ENCODE measurements at places on chromosomes 7 and 10.

- no peak for DNase-seq
Observed at GRCh38 chr7:79471699-79472098, 18.2 kb upstream of the MAGI2 start.

DNA sequence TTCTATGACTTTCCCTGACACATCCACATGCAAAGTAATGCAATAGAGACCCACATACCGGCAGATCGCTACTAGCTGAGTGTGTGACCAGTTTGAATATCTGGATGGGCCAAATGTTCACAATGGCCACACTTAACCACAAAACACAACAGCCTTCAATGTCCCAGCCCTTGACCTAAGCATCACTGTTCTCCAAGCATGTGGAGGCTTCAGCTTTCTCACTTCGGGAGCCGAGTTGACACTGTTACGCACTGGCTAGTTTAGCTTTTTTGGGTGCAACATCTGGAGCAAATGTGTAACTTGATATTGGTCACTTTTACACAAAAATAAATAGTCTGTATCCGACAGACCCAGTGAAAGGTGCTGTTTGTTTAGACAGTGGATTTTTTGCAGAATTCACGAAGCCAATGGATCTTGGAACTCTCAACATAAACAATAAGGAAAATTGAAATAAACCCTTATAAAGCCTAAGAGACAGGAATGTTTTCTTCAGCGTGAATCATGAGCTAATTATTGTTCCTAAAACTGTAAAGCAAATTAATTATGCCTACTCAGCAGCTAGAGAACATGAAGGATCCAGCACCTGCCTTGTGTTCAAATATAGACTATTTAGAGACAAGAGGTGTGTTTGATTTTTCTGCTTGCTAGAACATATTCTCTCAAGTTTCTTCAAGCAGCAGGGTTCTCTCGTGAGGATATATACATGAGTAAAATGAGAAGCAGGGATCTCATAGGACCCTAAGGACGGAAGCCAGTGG lies 117.6 kb upstream of the JCAD start:
- DNase-seq, result no peak

GRCh38 chr7:92904244-92905131 lies 68.1 kb upstream of the CDK6 start:
- DNase-seq, result peak; percentile 75

DNA sequence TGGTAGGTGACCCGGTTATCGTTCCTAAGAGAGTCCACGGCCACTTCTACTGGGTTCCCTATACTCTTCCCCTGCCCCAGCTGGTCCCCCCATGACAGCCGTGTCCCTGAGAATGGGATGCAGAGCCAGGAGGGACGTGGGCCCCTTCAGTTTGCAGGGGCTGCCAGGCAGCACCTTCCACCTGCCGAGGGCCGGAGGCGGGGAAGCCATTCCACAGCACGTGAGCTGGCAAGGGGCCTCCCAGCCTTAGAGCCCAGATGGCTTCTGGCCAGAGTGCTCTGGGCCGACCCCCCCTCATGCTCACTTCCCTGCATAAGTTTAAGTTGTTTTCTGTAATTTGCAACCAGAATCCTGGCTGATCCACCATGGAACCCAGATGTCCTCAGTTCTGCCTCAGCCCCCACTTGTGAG lies 39.0 kb downstream of the DIP2C start:
- no peak for DNase-seq

DNA sequence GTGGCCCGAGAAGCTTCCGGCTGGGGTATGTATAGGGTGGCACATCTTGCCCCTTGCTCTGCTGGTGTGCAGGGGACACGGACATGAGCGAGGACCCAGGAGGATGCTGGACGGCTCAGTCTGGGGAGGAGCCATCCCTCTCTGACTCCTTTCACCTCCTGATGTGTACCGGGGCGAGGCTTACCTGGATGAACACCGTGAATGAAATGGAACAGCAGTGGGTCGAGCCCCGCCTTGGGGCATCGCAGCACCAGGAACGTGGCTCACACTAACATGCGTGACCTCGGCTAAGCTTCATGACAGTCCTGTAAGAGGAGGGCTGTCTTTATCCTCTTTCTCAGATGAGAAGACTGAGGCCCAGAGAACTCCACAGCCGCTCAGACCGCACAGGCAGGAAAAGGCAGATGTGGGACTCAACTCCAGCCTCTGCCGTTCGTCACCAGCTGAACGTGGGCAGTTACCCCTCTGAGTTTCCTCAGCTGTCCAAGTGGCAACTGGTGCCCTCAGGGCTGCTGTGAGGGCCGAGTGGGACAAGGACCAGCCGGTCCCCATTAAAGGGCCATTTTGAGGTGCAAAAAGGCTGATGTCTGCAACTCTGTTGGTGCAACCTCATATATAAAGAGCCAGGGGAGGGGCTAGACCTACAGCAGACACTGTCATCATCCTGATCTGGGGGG lies 54.5 kb downstream of the INSIG1 start:
- DNase-seq, result no peak

- no peak for DNase-seq
Observed at GRCh38 chr7:128177768-128178550, 63.1 kb upstream of the LEP start.

GRCh38 chr10:50648089-50648934 lies 24.6 kb upstream of the SGMS1 start:
- DNase-seq, result no peak

GRCh38 chr10:127869329-127869728 lies 23.4 kb downstream of the CLRN3 start:
- DNase-seq, result no peak

GRCh38 chr7:47236480-47237129 lies 345.3 kb downstream of the TNS3 start:
- no peak for DNase-seq

- no peak for DNase-seq
Observed at GRCh38 chr10:117675514-117676055, 133.0 kb downstream of the EMX2 start.

DNA sequence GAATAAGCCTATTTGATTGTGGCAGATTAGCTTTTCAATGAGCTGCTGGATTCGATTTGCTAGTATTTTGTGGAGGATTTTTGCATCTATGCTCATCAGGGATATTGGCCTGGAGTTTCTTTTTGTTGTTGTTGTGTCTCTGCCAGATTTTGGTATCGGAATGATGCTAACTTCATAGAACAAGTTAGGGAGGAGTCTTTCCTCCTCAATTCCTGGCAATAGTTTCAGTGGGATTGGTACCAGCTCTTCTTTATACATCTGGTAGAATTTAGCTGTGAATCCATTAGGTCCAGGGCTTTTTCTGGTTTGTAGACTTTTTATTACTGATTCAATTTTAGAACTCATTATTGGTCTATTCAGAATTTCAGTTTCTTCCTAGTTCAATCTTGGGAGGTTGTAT lies 43.4 kb upstream of the KLF14 start:
- DNase-seq, result no peak

DNA sequence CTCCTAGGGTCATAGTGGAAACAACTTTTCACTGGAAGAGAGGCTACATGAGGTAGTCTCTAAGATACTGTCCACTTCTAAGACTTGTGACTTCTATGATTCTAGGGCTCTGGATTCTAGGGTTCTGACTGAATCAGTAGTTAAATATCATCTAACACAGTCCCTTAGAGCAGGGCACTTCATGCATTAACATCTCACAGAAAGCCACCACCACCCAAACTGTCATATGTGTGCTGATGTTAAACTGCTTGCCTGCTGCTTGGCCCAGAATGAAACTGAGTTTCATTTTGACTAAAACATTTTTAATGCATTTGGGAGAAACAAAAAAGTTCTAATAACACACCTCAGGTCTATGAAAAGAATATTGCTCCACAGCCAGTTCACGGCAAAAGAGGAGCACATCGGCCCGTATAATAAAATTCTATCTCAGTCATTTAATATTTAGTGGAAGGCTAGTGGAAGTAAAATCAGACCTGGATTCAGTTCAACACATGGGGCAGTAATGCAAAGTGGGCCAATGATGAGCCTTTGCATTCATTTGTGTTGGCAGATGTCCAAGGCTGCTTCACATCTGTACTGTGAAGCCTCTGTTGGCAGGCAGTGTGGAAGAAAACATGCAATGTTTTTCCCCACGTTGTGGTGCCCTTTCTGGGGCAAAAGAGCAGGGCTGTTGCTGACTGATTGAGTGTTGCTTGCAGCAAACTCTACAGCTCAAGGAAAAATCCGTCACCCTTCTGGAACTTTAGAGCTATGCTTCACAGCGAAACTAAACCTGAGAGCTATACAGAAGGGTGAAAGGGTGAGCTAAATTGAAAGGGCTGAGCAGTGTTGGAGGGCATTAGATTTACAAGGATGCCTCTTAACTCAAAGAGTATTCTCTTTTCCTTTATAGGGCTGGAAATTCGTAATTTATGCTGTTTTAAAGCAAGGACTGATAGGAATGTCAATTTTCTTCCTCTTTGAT lies 33.5 kb upstream of the AUTS2 start:
- no peak for DNase-seq

- no peak for DNase-seq
Observed at GRCh38 chr10:112701211-112701877, 248.7 kb upstream of the TCF7L2 start.

DNA sequence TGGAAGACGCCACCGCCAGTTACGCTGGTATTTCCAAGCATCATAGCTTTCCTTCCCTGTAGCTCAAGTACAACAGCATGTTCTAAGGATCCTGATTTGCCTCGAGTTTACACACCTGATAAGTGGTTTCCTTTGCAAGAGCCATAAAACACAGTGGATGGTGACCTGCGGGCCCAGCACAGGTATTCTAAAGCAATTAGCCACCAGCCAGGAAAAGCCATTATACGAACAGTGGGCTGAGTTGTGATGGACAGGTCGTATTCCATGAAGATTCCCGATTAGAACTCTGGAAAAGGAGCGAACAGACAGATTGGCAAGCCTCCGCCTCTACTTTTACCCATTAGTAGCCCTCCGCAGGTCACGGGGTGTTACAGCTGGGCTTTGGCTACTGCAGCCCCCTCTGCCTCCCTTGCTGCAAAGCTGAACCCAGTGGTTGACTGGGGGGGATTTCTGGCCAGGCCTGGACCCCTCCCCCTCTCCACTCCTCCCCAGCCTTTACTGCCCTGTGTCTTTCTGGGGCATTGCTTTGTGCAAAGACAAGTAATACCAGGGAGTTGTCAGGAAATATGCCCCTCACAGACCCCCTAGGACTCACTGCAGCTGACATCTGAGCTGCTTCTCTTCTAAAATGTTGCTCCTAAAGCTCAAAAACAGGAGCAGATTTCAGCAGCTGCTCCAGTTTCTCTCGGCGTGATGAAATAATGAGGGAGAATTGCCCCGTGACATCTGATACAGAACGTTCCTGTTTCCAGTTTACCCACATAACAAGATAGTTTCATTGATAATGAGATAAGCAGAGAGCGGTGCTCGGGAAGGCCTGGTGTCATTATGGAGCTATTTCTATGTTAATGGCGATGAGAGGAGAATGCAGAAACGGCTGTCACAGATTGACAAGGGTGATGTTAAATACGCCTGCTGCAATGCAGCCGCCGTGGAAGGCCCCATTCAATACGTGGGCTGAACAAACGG lies 214.4 kb downstream of the CCSER2 start:
- no peak for DNase-seq

- DNase-seq, result no peak
Observed at GRCh38 chr10:6296828-6297251, 94.1 kb downstream of the PFKFB3 start.

- DNase-seq, result no peak
Observed at GRCh38 chr10:113162960-113163359, 212.9 kb downstream of the TCF7L2 start.

GRCh38 chr7:54995166-54995565 lies 23.7 kb upstream of the EGFR start:
- no peak for DNase-seq

DNA sequence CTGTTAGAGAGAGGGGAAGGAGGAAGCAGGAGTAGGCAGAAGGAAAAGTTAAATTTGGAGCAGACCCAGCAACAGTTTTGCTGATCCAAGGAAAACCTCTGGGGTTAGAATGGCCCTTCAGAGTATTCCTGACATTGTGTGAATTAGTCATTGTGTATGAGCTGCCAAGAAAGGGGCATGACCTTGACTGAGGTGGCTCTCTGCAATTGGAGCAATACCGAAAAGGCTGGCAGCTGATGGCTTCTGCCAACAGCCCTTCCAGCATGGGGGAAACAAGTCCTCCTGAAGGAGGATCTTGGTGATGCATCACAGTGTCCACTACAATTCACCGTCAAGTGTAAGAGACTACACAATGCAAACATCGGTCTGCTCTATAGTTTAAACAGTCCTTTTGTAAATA lies 20.6 kb upstream of the WASL start:
- DNase-seq, result no peak

- DNase-seq, result no peak
Observed at GRCh38 chr10:114274616-114275453, 35.8 kb downstream of the VWA2 start.

- DNase-seq, result no peak
Observed at GRCh38 chr10:88082391-88082790, 219.0 kb downstream of the PTEN start.

DNA sequence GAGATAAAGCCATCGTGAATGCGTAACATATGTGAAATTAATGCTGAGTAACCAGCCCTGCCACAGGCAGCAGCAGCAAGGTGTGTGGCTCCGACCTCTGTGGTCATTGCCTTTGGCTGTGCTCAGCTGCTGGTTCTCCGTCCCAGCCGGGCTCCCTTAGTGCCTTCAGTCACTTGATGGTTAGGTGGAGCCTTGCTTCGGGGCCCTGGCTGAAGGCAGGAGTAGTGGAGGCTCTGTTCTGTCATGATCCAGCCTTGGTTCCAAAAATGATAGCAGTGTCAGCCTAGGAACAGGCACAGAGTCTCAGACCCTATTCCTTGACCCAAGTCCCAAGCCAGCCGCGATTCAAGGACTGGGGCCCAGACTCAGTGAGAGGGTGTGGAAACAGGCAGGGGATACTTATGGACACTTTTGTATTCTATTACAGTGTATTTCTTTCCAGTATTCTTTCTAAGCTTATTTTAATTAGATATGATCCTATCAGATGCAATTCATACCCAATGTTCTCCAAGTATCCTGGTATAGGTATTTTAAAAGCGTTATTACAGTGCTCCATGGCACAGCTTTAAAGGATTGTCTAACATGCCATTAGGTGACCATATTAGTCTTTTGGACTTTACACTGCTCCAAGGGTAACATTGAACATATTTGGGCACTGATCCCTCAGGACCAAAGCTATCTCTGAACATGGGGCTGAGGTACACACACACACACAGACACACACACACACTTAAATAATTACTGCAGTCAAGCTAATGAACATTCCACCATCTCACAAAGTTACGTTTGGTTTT lies 9.0 kb downstream of the SCART1 start:
- DNase-seq, result no peak

- DNase-seq, result no peak
Observed at GRCh38 chr7:88293866-88294265, 12.8 kb downstream of the STEAP4 start.

DNA sequence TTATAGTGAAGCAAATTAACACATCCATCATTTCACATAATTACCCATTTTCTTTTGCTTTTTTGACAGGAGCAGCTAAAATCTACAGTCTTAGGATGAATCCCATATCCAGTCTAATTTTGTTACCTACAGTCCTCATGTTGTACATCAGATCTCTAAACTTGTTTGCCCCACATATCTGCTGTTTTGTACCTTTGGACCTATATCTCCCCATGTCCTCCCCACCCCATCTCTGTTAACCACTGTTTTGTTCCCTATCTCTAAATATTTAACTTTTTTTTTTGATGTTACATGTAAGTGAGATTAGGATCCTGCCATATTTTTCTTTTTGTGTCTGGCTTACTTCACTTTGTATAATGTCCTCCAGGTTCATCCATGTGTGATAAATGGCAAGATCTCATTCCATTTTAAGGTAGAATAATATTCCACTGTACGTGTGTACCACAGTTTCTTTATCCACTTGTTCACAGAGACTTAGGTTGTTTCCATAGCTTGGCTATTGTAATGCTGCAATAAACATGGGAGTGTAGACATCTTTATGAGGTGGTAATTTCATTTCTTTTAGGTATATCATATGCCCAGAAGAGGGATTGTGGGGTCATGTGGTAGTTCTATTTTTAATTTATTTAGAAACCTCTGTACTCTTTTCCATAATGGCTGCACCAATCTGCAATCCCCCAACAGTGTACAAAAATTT lies 19.6 kb downstream of the NPVF start:
- no peak for DNase-seq

Data from hepatic stellate cell (primary cell).